ENCODE measurements at places on chromosomes 16 and 17.

GRCh38 chr16:50071075-50071671 lies 5.4 kb downstream of the HEATR3 start:
- DNase-seq = no peak

GRCh38 chr16:84714028-84714427 lies 14.2 kb downstream of the USP10 start:
- no peak for DNase-seq

- no peak for DNase-seq
Measured at GRCh38 chr17:78979780-78980623, at the start of gene LGALS3BP. LGALS3BP (minus strand) TSS chr17:78979923; CDS start chr17:78977191, 2,732 bp downstream.

GRCh38 chr17:3870871-3871306 lies 22.0 kb downstream of the CAMKK1 start:
- no peak for DNase-seq

DNA sequence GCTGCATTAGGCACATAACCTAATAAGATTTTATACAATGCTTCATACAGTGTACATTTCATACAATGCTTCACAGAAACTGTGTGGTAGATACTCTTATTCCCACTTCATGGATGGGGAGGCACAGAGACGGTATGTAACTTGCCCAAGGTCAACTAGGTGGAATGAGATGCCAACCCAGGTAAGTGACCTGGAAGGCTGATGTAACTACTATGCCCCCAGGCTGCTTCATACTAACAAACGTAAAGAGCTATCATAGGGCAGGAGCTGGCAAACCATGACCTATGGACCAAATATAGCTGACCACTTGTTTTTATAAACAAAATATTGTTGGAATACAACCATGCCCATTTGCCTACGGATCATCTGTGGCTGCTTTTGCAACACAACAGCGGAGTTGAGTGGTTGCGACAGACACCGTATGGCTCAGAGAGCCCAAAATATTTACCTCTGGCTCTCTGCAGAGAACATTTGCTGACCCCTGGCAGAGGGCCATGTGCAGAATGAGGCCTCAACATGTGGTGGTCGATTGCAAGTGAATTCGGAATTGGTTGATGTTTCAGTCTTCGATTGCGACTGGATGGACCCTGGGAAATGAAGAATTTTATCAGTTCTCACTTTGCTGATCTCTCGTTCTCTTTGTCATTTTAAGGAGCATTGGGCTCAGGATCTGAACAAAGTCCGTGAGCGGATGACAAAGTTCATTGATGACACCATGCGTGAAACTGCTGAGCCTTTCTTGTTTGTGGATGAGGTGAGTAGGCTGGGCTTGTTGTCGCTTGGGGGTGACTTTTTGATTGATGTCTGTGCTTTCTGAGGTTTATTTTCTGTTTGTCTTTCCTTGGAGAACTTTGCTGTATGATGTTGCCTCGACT lies 109.7 kb downstream of the PLCG2 start:
- no peak for DNase-seq

DNA sequence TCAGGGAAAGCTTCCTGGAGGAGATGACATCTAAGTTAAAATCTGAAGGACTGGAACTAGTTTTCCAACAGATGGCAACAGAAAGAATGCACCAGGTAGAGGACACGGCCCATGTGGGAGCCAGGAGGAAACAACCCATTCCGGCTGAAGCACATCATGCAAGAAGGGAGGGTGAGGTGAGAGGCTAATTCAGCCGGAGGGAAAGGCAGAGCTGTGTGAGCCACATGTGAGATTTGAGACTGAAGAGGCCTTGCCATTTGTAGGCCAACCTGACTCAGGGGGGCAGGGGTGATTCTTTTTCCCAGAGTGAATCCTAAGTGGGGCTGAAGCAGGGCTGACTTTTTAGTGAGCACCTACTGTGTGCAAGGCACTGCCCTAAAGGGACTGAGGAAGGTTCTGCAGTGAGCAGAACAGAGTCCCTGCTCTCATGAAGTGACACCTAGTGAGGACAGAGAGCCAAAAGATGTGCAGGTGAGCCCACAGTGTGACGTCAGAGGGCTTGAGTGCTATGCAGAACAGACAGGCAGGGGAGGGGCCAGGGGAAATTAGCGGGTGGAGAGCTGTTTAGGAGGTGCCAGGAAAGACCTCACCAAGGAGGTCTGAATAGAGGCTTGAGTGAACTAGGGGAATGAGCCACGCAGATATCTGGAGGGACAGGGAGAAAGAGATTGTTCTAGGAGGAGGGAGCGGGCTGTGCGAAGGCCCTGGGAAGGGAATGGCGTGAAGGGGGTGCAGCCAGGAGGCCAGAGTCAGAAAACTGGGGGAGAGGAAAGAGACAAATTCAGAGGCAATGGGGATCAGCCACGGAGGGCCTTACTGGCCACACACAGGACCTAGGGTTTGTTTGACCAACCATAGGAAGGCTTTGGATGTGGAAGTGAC lies 19.8 kb upstream of the IL21R start:
- DNase-seq = no peak

DNA sequence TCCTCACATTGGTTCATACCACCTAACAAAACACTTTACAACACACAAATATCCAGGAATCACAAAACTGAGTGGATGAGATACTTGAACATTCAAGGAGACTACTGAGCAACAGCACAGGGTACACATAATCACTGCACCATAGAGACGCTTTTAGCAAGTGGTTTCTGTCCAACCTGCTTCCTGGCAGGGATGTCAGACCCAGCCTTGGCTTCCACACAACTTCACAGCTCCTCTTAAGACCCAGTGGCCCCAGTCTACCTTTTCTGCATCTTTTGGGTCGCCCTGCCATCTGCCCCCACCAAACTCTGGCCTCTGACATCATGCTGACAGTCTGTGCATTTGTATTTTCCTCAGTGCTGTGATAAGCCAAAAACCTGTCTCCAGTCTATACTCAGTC lies 5.9 kb upstream of the CORO6 start:
- no peak for DNase-seq

DNA sequence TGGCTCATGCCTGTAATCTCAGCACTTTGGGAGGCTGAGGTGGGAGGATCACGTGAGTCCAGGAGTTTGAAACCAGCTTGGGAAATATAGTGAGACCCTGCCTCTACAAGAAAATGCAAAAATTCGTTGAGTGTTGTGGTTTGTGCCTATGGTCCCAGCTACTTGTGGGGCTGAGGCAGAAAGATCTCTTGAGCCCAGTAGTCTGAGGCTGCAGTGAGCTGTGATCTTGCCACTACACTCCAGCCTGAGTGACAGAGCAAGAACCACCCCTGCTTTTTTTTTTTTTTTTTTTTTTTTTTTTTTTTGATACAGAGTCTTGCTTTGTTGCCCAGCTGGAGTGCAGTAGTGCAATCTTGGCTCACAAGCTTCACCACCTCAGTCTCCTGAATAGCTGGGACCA lies 34.0 kb downstream of the ITGB3 start:
- no peak for DNase-seq

DNA sequence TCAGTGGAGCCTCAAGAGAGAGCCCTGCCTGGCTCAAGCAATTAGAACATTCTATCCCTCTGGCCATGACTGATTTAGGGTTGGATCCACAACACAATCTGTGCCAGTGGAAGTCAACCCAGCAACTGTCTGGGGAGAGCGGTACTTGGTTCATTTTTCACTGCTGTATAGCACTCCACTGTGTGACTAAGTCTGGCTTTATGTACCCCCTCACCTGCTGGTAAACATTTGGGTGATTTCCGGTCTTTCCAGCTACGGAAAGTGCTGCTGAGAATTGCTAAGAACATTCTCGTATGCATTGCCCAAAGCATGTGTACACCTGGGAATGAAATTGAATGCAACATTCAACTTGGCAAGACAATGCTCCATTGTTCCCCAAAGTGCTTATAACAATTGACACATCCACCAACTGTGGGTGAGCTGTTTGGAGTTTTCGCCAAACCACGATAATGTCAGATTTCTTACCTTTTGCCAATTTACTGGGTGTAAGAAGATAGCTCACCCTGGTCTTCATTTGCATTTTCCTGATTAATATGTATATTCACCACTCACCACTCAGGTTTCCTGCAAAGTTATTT lies 63.5 kb upstream of the MED9 start:
- no peak for DNase-seq

DNA sequence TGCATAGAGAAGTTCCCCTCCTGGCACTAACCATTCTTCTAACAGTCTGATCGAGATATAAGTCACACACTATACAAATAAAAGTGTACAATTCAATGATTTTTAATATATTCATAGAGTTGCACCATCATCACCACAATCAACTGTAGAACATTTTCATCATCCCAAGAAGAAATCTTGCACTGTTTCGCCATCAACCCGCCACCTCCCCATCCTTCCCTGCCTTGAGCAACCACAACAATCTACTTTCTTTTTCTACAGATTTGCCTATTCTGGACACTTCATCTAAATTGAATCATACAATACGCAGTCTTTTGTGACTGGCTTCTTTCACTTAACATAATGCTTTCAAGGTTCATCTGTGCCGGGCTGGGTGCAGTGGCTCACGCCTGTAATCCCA lies 33.0 kb upstream of the GUCY2D start:
- no peak for DNase-seq

GRCh38 chr16:89009343-89010209 lies 32.6 kb upstream of the CBFA2T3 start:
- no peak for DNase-seq

GRCh38 chr16:26070302-26071100 lies 378.7 kb downstream of the HS3ST4 start:
- DNase-seq = no peak

DNA sequence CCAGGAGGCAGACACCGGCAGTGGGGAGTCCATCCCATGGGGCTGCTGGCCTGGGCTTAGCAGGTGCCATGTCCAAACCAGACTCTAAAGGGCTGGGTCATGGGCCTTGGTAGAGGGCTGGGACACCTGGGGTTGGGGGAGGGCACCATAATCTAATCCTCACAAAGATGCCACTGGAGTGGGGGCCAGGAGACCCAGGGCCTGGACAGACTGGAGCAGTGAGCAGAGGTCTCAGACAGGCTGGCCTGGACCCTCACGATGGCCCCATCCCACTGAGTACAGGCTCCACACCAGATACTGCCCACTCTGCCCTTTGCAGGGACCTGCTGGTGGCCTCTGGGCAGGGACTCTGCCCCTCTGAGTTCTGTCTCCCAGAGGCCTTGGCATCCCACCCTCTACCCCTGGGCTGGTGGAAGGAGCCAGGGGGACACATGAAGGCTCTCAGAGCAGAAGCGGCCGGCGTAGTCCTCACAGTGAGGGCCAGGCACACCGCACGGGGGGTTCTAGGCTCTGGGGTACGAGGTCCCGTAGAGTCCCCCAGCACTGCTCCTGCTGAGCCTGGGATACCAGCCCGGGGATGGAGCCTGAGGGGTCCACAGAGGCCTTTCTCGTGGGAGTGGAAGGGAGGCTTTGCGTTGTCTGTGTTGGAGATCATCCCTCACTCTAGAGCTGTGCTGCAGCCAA lies 10.0 kb upstream of the SRRM2 start:
- DNase-seq = no peak

GRCh38 chr17:81909966-81910839 lies 996 bp downstream of the PCYT2 start:
- DNase-seq = no peak

DNA sequence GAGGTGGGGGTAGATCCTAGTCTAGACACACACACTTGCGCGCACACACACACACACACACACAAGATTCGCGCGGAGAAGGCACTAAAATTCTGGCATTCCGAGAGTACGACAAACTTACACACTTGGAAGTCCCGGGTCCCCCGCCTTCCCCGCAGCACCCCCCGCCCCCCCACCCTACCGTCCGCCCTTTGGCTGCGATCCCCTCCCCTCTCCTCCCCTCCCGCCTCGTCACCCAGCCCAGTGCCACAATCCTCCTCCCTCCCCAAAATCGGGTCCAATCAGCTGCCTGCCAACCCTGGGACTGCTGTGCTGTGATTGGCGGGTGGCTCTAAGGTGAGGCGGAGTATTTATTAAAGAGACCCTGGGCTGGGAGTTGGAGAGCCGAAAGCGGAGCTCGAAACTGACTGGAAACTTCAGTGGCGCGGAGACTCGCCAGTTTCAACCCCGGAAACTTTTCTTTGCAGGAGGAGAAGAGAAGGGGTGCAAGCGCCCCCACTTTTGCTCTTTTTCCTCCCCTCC lies at the start of gene SOX9:
SOX9 (plus strand) TSS at position 379 of the 522 bp plus-strand sequence. CDS start 372 bp downstream, outside the sequence.
- DNase-seq = no peak

DNA sequence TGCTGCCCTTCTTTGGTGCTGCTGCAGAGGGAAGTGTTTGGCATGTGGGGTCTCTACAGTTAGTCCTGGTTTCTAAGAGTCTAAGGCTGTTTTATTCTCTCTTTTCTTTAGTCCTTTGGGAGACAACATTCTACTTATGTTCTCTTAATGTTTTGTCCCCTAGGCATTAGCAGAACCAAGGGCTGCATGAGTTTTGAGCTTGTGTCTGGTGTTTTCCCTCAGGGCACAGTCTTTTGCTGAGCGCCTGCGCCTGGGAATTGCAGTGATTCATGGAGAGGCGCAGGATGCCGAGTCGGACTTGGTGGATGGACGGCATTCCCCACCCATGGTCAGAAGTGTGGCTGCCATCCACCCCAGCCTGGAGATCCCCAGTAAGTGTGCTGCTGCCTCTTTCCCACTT lies 41.1 kb upstream of the SLC5A10 start:
- DNase-seq = no peak

DNA sequence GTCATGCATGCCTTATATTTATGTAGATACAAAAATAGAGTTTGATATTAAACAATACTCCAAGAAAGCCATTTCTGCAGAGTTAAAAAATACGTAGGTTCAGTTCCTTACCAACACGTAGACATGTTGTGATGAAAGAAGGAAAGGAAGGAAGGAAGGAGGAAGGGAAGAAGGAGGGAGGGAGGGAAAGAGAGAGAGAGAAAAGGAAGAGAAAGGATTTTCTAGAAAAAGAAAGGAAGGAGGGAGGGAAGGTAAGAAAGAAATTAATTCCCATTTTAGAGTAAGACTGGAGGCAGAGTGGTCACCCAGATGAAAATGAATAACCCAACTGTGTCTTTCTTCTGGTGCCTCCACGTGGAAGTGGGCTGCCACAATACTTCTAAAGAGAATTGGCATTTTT lies 652.1 kb downstream of the WWOX start:
- no peak for DNase-seq

DNA sequence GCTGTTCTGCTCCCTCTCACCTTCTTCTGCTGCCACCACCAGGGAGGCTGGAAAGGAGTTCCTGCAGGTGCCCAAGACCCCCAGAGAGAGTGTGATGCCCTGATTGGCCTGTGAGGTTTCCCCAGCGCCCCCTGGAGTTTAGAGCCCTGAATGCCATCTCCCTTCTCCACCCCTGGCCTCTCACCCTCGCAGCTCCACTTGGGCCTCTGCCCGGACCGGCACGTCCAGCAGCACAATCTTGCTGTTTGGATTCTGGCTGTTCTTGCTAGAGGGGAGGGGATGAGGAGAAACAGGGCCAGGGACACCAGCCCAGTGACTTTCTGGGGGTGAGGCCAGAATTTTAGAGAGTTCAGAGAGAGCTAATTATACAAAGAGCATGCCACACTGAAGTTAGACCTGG lies 12.5 kb upstream of the FAM171A2 start:
- no peak for DNase-seq

GRCh38 chr17:58755577-58756245 lies at the start of gene PPM1E:
PPM1E (plus strand) TSS chr17:58755854.
- DNase-seq = peak; percentile 36

GRCh38 chr17:42141382-42141781 lies 13.4 kb downstream of the RAB5C start:
- no peak for DNase-seq

GRCh38 chr17:42028791-42029127 lies 8.9 kb downstream of the NKIRAS2 start:
- no peak for DNase-seq

- no peak for DNase-seq
Measured at GRCh38 chr16:53282975-53283946, 151.0 kb upstream of the RBL2 start.

Data from stimulated activated naive CD4-positive, alpha-beta T cell treated with Interleukin-2 at 50 U/mL for 16 hours (primary cell).